ENCODE measurements at places on chromosomes 7 and 10.

DNA sequence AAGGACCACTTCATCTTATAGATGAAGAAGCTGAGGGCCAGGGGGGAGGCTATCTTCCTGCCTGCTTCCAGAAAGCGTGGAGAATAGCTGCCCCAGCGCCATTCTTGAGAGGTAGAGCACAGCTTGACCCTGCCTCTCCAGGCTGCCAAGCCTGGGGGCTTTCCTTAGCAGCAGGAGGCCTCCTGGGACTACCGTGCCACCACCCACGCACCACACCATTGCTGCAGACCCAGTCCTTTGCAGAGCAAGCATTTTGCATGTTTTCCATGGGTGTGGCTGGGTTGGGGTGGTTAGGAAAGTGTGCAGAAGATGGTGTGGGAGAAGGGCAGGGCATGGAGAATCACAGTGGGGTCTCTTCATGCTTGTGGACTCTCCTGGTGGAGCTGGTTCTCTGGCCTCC lies 64.9 kb downstream of the TBXAS1 start:
- DNase-seq: no peak

- no peak for DNase-seq
Measured at GRCh38 chr7:155889636-155890511, 77.6 kb upstream of the SHH start.

- DNase-seq: no peak
Measured at GRCh38 chr7:81419731-81420130, 350.1 kb downstream of the HGF start.

GRCh38 chr7:150738591-150739001 lies 1.4 kb downstream of the GIMAP5 start:
- no peak for DNase-seq

DNA sequence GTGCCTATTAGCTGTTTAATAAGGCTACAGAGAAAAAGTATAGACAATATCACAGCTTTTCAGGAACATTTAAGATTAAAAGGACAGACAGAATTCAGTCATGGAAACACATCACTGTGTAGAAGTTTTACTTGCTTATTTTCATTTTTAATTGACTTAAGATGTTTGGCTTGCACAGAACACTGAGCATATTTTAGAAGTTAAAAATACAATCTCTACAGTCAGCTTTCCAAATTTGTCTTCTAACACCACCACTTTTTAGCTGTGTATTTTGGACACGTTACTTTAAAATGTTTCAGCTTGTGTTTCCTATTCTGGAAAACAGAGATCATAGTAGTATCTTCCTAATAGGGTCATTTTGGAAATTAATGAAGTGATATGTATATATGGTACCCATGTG lies 11.8 kb downstream of the CFAP69 start:
- DNase-seq: no peak

- no peak for DNase-seq
Measured at GRCh38 chr7:17912536-17913235, 27.6 kb downstream of the SNX13 start.

- DNase-seq: no peak
Measured at GRCh38 chr10:9450801-9451200, 1396.3 kb downstream of the GATA3 start.

GRCh38 chr7:134910214-134910890 lies 76.0 kb upstream of the AGBL3 start:
- no peak for DNase-seq

DNA sequence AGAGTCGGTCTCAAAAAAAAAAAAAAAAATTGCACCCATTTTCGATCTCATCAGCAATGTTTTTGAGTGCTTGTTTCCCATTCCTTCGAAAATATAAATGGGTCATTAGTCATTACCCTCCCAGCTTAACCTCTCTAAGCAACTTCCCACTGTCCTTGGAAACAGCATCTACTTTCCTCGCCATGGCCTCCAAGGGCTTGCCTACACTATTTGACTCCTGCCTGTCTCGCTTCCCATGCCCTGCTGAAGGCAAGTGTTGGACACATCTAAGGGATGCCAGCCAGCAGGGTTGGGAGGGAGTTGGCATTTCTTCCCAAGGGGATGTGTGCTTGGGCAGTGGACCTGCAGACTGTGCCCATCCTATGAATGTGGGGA lies 12.7 kb upstream of the RHBDD2 start:
- DNase-seq: no peak

GRCh38 chr7:135939261-135939812 lies 37.8 kb downstream of the MTPN start:
- DNase-seq: no peak

DNA sequence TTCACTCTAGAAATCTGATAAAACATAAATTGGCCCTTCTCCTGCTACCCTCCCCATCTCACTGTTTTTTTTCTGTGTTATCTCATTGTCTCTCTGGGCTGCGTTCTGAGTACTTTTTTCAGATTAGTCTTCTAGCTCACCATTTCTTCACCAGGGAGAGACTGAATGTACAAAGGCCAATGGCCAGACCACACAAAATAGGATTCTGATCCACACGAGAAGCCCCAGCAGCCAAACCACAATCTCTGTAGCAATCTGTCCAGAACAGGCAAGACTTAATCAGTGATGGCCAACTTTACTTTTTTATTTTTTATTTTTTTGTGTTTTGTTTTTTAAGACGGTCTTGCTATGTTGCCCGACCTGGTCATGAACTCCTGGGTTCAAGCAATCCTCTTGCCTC lies 55.9 kb upstream of the PAPSS2 start:
- DNase-seq: no peak

DNA sequence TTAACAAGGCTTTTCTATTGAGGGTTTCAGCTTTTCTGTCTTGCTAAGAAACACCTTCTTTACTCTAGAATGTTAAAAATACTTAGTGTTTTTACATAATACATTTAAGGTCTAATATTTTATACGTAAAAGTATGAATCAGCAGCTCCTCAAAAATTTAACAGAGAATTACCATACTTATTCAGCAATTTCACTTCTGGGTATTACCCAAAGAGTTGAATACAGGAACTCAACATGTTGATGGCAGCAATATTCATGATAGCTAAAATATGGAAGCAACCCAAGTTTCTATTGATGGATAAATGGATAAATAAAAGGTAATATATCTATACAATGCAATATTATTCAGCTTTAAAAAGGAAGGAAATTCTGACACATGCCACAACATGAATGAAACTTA lies 9.7 kb upstream of the OR13A1 start:
- DNase-seq: no peak

GRCh38 chr7:158904599-158904998 lies 48.2 kb downstream of the DYNC2I1 start:
- DNase-seq: no peak

DNA sequence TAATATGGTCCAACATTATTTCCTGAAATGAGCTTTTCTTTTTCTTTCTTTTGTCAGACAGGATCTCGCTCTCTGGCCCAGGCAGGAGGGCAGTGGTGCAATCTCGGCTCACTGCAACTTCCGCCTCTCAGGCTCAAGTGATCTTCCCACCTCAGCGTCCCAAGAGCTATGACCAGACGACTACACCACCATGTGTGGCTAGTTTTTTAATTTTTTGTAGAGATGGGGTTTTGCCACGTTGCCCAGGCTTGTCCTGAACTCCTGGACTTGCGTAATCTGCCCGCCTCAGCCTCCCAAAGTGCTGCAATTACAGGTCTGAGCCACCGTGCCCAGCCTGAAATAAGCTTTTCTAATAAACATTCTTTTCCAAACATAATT lies 48.6 kb downstream of the CUL2 start:
- no peak for DNase-seq

- no peak for DNase-seq
Measured at GRCh38 chr7:101985903-101986734, 168.7 kb downstream of the CUX1 start.

- DNase-seq: no peak
Measured at GRCh38 chr10:84012431-84012830, 126.9 kb upstream of the GHITM start.

Data from stimulated activated CD4-positive, alpha-beta T cell treated with anti-CD3 and anti-CD28 coated beads, Interleukin-1b, Interleukin-23, amount 100 ng/mL, for 1 hour (primary cell).